NCI-H1092 (cell line): ENCODE measurements at places on chromosomes 13 and 19.

- peak; percentile 75 for DNase-seq
These were observed 145.6 kb upstream of the KLHL1 start for GRCh38 chr13:70253834-70254233.

GRCh38 chr13:109979228-109979627 lies 192.8 kb upstream of the IRS2 start:
- DNase-seq: no peak

DNA sequence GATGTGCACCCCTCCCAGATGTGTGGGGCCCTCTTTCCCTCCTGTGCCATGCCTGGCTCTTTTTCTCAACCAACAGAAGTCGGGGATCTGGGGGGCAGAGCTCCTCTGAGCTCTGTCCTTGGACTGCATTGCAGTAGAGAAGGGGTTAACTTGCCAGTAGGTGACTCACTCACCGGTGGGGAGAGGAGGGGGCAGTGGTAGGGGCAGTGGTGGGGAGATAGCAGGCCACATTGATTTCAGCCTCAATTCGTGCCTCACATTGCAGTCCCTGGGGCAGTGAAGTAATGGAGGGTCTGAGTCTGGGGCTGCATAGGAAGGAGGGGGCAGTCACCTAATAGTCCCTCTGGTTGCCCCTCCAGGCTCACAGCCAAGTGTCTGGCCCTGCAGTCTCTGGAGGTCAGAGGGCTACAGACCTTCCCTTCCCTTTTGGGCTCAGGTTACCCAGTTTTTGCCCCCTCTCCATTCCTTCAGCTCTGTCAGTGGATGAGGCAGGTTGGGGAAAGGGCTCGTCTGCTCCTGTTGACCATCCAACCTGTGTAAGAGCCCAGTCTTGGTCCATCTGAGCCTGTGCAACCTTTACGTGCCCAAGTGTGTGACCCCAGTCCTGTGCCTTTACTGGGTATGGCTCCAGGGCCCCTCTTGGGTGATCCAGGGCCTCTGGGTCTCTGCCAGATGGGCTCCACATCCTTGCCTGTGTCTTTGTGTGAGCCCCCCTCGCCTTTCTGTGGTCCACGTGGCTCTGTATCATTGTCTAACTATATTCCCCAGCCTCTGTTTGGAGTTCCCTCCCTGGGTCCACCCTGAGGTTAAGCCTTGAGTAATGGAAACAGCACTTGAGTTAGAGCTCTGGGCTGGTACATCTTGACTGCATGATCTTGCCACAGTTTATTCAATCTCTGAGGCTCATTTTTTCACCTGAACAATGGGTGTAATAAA lies 13.0 kb downstream of the CIC start:
- no peak for DNase-seq

DNA sequence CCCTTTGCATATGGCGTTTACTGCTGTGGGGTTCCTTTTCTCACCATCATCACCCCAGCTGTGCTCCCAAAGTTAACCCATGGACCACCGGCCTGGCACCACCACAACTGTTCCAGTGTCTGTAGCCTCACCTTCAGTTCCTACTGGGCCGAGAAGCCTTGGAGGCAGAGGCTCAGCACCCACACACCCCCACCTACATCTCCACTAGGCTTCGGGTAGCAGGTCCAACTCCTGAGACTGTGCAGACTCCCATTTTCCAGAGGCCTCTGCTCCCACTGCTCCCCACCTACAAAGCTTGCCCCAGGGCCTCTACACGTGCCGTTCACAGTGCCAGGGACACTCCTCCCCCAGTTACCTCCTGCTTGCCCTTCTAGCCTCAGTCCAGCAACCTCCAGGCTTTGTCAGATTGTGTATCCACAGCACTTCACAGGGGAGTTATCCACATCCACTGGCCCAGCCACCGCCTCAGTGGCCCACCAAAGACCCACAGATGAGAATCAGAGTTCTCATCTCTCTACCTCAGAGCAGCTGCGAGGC lies 14.1 kb downstream of the SLC27A5 start:
- DNase-seq: no peak

DNA sequence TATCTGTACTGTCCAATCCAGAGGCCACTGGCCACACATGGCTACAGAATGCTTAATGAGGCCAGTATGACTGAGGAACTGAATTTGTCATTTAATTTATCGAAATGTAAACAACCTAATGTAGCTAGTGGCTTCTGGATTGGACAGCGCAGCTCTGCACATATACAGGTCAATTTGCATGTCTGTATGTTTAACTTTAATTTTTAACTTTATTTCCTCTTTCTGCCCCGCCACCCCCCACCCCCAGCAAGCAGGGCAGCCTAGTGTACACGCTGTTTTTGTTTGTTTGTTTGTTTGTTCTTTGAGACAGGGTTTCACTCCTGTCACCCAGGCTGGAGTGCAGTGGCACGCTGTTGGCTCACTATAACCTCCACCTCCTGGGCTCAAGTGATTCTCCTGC lies 15.5 kb downstream of the ZSWIM9 start:
- DNase-seq: no peak
